ENCODE measurements at places on chromosomes 7 and 10. TPM values are rescaled to one million over a fixed set of nuclear protein-coding genes. Genes with fewer than 3 reads are reported as not detected.

Gene OR2A25
- total RNA-seq, result not detected

GRCh38 chr10:17742918-17743317, 9.1 kb upstream of the TMEM236 start:
- DNase-seq, result peak; percentile 52

GRCh38 chr7:1888425-1888824, 218.3 kb downstream of the ELFN1 start:
- no peak for DNase-seq

DNA sequence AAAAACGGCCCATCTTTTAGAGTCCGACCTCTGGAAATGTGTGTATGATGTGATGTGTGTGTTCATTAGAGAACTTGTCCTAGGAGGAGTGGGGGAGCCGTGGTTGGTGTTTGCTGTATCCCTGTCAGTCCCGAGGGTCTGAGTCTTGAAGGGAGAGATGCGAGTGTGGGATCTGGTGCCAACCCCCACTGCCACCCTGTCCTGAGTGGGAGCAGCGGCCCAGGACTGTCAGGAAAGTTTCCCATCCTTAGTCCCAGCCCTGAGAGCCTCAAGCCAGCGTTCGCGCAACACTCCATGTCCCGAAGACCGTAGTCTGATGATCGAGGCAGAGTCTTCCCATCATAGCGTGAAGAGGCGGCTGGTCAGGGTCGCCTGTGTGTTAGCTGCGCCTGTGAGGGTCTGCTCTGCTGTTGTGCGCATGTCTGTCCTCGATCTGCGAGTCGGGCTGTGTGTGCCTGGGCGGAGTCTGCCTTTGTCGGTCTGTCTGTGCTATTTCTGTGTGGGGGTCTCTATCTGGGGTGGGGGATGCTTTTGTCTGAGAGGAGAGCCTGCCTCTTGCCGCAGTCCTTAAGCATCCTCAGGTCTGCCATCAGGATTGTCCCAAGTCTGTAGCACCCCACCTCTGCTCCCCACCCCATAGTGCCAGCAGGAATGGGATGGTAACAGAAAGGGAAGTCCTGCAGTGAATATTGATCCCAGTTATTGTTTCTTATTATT, 514 bp upstream of the CHAT start:
- DNase-seq, result peak; percentile 50

- no peak for DNase-seq
These were observed 73.2 kb upstream of the CCAR1 start for GRCh38 chr10:68647672-68648341.

- no peak for DNase-seq
These were observed 32.2 kb downstream of the FRMPD2 start for GRCh38 chr10:48242171-48242904.

Gene DENND11
- total RNA-seq, result 23.5 TPM

Gene STRIP2
- total RNA-seq, result 12.5 TPM

DNA sequence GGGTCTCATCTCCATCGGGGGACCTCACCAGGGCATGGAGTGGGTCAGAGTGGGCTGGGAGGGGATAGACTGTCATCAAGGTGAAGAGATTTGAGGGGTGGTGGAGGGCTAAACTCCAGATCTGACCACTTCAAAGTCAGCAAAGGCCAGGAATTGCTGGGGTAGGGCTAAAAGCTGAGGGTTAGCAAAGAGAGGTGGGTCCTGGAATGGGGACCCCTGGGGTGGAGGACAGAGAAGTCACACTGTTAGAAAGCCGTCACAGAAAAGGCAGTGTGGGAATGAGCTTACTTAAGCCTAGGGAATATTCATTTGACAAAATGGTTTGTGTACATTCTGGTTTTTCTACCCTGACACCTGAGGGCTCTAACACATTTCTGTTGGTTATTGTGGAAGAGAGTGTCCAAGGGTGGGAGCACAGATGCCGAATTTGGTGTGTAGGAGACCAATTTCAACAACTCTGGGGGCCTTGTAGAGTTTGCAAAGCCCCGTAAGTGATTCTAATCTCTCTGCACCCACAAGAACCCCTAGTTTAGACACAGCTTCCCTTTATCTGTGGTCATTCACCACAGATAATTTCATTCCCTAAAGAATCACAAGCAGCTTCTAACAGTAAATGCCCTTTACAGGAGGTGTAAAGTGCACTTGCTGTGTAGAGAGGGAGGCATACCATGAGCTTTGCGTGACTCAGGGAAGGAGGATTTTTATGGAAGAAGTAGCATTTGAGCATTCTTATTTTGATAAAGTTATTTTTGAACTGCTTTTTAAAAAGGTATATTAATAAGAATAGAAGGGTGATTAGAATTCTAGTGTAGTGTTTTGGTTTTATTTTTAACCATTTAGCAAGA, 6.4 kb downstream of the FBH1 start:
- DNase-seq, result peak; percentile 39

GRCh38 chr10:34889004-34889869, 74.1 kb upstream of the PARD3 start:
- no peak for DNase-seq

Gene APBB1IP
- not detected for total RNA-seq

DNA sequence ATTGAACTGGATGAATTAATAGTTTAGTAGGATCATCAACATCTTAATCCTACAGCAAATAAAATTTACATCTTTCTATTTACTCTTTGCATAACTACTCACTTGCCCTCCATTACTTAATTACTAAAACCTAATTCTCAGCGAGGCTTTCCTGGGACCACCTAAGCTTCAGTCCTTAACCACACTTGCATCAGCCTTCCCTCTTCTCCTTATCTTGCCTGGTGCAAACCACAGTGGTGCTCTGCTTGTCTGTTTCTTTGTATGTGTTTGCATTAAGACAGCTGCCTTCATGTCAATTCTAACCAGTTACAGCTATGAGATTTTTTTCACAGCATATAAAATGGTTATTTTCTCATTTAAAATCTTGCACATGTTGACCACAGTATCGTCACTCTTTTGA, 72.6 kb upstream of the ZNF92 start:
- DNase-seq, result no peak

Gene ZNF488
- not detected for total RNA-seq

DNA sequence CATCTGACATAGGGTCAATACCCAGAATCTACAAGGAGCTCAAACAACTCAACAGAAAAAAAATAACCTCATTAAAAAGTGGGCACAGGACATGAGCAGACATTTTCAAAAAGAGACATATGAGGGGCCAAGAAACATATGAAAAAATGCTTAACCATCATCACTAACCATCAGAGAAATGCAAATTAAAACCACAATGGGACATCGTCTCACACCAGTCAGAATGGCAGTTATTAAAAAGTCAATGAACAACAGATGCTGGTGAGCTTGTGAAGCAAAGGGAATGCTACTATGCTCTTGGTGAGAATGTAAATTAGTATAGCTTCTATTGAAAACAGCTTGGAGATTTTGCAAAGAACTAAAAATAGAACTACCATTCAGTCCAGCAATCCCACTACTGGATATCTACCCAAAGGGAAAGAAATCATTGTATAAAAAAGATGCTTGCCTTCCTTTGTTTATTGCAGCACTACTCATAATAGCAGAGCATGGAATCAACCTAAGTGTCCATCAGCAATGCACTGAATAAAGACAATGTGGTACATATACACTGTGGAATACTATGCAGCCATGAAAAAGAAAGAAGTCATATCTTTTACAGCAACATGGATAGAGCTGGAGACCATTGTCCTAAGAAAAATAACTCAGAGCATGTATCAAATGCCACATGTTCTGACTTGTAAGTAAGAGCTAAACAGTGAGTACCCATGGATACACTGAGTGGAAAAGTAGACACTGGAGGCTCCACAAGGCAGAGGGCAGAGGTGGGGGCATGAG, 139.8 kb downstream of the ADARB2 start:
- DNase-seq, result no peak

Gene TUBB8
- 1.9 TPM for total RNA-seq

DNA sequence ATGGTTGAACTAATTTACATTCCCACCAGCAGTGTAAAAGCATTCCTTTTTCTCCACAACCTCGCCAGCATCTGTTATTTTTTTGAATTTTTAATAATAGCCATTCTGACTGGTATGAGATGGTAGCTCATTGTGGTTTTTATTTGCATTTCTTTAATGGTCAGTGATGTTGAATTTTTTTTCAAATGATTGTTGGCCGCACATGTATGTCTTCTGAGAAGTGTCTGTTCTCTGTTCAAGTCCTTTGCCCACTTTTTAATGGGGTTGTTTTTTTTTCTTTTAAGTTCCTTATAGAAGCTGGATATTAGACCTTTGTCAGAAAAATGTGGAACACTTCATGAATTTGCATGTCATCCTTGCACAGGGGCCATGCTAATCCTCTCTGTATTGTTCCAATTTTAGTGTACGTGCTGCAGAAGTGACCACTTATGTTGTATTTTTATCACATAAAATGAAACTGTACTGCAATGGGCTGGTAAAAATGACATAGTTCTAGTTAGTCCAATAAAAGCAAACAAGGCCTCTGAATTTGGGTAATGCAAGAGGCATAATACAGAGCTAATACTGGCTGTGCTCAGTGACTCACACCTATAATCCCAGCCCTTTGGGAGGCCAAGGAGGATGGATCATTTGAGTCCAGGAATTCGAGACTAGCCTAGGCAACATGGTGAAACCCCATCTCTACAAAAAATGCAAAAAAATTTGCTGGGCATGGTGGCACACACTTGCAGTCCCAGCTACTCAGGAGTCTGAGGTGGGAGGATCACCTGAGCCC, 70.3 kb downstream of the ABI1 start:
- no peak for DNase-seq

Measured in neural progenitor cell (in vitro differentiated cells).